Fibroblast of skin of back (primary cell): ENCODE measurements at places on chromosomes 5 and 9.
A peak's percentile ranks its signal among the peaks of the same experiment; 100 is the strongest.

- DNase-seq = no peak
Measured at GRCh38 chr9:114478871-114479270, 26.4 kb downstream of the WHRN start.

- no peak for DNase-seq
Measured at GRCh38 chr9:27188426-27188825, 79.4 kb downstream of the TEK start.

DNA sequence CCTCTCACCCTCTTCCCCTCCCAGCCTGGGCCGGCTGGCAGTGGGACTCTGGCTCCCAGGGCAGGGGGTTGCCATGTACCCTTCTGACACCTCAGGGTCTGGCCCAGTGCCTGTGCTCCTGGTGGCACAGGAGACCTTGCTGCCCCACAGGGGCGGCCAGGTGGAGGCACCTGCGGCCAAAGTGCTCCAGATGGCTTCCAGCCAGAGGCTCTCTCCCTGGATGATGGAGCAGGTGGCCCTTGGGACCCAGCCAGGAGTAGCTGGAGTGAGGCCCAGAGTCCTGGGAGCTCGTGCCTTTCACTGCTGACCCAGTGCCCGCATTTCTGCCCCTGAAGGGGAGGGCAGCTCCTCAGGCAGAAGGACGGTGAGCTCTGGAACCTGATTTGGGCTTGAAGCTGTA is 87.3 kb downstream of the NTNG2 start:
- DNase-seq = no peak

- no peak for DNase-seq
Measured at GRCh38 chr5:87054821-87055220, 212.9 kb upstream of the RASA1 start.

DNA sequence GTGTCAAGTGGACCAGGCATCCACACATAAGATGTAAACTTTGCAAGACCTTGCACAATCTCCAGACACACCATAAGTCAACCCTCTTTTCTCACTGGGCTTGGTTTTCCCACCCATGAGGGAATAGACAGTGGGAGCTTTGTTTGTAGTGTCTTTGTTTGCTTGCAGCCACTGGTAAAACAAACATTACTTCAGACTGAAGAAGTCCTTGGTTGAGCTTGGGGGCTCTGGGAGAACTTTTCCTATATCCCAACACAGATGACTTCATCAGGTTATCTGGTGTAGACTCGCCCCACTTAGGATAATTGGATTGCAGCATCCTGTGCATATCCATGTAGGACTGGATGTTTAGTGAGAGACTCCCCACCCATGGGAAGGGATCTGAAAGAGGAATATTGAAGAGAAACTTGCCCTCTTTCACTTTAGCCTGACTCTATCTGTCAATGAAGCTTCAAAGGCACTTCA is 11.5 kb upstream of the ADGRV1 start:
- no peak for DNase-seq

- DNase-seq = no peak
Measured at GRCh38 chr9:32991897-32992594, 9.4 kb downstream of the APTX start.

GRCh38 chr5:42374679-42375273 is 48.5 kb upstream of the GHR start:
- DNase-seq = no peak

GRCh38 chr9:121607434-121608167 is 43.8 kb upstream of the DAB2IP start:
- DNase-seq = peak; percentile 58

GRCh38 chr9:95834281-95834907 is 41.1 kb upstream of the ERCC6L2 start:
- DNase-seq = no peak

DNA sequence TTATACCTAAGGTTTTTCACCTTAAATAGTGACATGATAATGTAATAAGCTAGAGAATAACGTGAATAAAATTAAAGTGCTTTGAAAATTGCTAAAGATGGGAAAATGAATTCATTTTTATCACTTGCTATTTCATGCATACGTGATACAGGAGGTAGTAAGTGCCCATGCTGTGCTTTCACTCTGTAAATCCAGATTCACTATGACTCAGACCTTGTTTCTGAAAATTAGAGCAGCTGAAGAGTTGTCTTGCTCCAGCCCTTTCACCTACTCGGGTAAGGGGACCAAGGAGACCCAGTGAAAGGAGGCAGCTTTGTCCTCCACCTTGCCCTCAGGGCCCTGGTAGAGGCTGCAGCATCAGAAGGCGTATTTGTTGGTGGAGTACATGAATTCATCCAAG is 87.9 kb downstream of the ANKH start:
- no peak for DNase-seq

- DNase-seq = no peak
Measured at GRCh38 chr9:13189362-13189761, 90.1 kb downstream of the MPDZ start.

DNA sequence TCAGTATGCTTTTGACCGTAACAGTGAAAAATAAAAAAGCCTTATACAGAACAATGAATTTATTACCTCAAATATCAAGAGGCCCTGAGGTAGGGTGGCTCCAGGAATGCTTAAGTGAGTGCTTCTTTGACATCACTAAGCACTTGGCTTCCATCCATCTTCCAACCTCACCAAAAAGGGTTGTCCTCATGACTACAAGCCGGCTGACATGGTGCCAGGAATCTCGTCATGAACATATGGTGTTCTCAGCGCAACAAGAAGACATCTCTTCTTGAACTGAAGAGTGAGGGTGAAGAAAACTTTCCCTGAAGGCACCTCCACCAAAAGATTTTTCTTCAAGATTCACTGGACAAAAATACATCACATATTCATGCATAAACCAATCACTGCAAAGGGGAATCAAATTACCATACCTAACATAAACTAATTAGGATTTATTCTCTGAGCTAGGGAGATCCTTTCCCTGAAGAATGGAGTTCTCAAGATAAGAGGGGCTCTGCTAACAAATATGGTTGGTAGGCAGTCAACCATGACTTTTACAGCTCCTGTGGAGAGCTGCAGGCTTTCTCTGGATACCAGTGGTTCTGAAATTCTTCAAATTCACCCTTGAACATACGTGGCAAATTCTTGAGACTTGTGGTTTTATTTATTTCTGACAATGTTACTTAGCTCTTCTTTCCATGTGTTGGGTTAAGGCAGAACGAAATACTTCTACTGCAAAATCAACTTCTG is 49.5 kb downstream of the AGXT2 start:
- peak; percentile 49 for DNase-seq

- DNase-seq = no peak
Measured at GRCh38 chr5:142150431-142150830, 41.9 kb downstream of the NDFIP1 start.

DNA sequence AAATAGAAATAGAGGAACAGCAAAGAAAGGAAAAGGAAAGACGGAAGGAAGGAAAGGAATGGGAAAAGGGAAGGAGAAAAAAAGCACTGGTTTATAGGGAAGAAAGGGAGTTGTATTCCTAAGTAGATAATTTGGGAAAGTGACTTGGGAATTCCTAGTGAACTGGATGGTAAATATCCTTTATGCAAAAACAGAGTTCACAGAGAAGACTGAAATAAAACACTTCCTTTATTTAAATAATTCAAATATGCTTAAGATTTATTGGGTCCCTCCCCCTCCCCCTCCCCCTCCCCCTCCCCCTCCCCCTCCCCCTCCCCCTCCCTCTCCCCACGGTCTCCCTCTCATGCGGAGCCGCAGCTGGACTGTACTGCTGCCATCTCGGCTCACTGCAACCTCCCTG is 69.4 kb downstream of the PJA2 start:
- DNase-seq = no peak

- no peak for DNase-seq
Measured at GRCh38 chr9:27591093-27591492, 17.8 kb upstream of the C9orf72 start.

- DNase-seq = no peak
Measured at GRCh38 chr9:84780385-84780784, 110.9 kb downstream of the NTRK2 start.

DNA sequence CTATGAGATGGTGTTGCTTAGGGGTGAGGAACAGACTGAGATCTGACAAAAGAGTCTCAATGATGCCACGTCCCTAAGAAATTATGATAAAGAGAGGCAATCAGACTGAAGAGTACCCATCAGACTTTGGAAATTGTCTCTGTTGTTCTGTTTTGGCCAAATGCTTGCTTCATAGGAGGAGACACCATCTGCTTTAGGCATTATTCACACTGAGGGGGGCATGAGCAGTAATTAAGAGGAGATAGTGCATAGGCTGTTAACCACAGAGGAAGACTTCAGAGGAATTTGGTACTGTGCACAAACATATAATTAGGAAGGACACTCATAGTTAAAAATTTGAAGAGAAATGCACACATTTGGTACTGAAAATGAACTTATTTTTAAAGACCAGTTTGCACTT is 190.7 kb downstream of the FAM170A start:
- DNase-seq = no peak

DNA sequence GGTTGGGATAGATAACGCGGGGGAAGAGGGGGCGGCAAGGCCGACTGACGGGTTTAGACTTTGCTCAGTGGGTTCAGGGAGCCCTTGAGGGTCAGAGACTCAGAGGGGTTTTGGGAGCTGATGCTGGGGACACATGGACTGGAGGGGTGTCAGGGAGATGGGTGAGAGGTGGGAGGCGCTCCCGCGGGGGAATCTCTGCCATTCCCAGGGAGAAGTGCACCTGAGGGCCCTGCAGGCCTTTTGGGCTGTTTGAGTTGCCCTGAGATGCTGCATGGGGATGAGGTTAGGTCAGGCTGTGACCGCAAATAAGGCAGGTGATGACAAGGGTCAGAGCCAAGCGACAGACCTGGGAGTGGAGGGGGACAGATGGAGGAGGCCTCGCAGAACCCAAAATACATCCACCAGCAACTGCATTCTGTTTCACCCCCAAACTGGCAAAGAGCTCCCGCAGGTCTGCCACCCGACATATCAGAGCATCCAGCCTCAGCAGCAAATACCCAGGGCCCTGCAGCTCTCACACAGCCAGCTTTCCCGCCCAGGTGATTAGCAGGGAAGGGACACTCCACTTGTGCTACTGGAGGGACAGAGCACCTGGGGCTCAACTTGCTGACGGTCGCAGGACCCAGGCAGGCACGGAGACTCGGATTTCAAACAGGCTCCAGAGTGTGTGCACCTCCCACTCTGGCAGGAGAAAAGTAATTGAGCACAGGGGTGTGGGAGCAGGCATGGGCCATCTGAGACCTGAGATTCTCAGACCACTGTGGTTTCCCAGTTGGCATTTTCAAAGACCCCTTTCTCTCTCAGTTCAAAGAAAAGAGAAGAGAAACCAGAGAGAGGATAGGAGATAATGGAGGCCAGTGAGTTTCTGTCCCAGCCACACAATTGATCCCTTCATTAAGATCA is 26.4 kb downstream of the TMOD1 start:
- DNase-seq = no peak

DNA sequence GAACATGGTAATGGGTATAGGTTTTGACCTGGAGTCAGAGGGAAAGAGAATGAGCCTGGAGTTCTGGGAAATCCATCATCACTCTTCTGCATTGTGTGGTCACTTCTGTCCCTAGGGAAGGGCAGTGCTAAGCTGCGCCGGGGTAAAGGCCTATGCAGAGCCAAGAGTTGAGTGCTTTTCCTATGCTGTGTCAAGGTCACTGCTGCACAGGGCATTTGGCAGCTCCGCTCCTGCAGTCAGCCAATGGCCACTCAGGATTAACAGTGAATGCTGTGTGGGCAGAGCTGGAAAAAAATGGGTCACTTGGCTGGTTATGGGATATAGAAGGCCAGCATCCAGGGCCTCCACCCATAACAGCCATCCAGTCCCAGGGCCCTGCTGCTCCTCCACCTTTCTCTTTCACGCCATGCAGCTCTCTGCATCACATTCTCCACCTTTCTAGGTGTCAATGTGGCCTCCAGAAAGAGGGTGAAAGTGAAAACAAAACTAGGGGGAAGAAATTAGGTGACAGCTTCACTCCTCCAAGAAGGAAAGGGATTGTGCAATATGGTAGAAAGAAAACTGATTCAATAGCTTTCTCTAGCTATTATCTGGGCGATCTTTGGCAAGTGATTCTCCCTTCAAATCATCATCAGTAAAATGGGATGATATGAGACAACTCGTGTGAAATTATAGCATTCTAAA is 279.3 kb upstream of the ANKRD55 start:
- no peak for DNase-seq

GRCh38 chr5:100402071-100402470 is 133.1 kb upstream of the FAM174A start:
- no peak for DNase-seq

DNA sequence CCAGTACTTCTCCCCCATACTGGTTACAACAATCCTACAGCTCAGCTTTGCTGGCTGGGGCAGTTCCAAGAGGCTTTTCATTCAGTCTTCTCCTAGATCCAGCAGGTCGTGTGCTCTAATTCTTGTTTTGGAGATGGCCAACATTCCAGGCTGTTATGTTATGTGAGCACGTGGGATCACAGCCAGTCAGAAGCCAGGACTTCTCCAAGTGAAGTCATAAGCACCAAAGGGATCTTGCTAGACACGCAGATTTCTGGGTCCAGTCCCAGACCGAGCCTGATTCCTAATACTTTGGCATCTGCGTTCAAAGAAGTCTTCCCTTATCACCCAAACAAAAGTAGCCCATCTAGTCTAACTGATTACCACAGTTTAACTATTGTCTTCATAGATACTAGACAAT is 1.4 kb upstream of the LARP1 start:
- peak; percentile 87 for DNase-seq

GRCh38 chr5:8417316-8418048 is 548.5 kb downstream of the MTRR start:
- DNase-seq = peak; percentile 39

DNA sequence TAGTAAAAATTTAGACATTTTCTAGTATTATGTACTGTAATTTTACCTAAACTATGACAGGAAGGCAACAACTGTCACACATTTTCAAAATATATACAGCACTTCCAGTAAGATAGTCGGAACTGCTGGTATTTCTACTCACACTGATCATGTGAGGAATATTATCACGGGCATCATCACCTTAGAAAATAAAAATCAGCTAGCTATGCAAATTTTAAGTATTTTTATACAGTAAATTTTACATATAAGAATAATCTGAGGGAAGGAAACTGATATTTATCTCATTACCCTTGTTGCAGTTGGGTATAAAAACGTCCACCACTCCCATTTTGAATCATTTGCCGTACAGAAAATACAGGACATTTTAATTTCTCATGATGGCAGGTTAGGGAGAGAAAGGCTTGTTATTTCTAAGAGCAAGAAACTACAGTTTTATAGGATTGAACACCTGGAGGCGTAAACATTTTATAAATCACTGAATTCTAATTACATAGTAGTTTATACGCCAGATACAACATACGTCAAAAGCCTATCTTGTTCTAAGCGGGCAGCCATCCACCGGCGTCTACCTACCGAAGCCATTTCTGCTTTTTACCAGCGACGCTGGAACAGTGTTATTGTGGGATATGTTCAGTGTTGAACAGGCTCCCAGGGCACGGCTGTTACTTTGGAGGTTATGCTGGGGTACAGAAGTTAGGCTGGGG is 729 bp upstream of the TNPO1 start:
- no peak for DNase-seq

- DNase-seq = no peak
Measured at GRCh38 chr5:163540696-163541095, 35.3 kb downstream of the MAT2B start.
